ENCODE measurements at places on chromosomes 5 and 9.

- DNase-seq = peak; percentile 86
Observed at GRCh38 chr9:110048403-110048975, 159.5 kb downstream of the C9orf152 start.

GRCh38 chr9:134694368-134694665, 52.7 kb downstream of the COL5A1 start:
- no peak for DNase-seq

DNA sequence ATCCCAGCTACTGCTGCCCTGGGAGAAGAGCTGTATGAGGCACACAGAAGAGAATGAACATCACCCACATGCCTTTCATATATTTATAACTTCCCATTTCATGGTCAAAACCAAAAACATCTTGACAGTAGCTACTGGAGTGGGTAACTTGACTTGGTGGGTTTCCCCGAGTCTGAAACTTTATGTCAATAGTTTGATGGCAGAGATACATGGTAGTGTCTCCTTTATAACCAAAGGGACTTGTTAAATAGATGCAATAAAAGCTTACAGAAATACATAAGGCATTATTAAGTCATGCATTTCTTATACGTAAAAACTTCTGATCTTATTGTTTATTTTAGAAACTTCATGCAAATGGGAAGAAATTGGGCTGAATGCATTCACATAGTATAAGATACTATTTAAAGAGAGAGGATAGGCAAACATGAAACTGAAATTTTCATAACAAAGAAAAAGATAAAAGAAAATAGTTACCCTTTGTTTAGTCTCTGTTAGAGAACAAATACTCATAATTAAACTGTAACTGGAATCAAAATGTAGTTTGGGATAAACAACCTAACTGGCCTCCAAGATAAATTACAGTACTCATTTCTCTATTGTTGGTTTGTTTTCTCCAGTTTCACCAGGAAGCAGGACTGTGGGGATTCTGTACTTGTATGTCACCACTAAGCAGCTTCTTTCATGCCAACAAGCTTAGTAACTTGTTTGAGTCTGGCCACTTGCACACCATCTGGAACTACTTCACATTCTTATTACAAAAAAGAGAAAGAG, 459.3 kb upstream of the MEF2C start:
- no peak for DNase-seq

- no peak for DNase-seq
Observed at GRCh38 chr9:108245331-108245730, 610.5 kb downstream of the ACTL7B start.

DNA sequence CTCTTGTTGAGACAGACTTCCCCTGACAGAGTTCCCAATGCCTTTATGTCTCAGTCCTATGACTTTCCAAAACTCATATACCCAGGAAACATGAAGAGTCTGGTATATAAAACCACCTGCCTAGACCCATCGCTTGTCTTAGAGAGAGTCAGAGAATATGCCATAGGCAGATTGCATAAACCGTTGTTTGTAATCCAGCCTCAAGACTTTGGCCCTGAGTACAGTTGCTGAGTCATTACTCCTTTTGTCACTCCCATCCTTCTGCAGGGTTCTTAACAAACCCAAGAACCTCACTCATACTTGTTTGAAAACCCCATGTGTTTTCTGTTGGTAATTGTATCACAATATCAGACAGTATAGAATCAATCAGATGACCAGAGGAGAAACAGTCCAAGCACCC, 616.3 kb downstream of the SLCO4C1 start:
- DNase-seq = no peak

DNA sequence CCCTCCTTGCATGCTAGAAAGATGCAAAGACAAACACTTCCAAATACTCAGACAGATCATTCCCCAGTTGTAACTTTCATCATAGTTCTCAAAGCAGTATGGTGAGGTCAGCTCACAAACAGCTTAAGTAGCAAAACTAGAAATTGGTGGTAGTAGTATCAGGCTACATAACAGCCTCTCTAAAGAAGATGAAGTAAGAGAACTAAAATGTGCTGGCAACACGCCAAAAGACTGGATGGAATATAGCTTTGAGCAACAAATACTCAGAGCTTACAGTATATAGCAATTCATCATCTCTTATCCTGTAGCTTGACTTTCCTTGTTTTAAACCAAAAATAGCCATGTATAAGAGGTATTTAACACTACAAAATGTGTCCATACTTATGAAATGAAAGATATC, 7.5 kb downstream of the PFDN1 start:
- peak; percentile 86 for DNase-seq

DNA sequence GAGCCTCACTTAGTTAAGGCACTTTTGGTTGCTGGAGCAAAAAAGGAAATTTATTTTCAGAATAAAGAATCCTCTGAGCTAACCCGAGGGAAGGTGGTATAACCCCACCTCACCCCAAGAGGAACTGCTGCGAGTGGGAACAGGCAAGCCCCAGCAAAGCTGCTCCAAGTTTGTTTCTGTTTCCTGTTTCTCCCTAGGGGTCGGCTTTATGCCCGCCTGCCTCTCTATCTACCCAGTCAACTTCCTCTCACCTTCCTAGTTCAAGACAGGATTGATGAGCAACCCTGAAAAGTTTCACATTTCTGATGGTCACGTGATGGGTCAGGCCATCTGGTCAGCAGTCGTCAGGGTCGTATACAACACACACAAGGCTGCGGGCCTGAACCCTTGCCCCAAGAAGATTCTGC, 31.1 kb downstream of the TRIO start:
- DNase-seq = no peak

GRCh38 chr9:37447111-37447510, 18.1 kb downstream of the ZBTB5 start:
- no peak for DNase-seq

DNA sequence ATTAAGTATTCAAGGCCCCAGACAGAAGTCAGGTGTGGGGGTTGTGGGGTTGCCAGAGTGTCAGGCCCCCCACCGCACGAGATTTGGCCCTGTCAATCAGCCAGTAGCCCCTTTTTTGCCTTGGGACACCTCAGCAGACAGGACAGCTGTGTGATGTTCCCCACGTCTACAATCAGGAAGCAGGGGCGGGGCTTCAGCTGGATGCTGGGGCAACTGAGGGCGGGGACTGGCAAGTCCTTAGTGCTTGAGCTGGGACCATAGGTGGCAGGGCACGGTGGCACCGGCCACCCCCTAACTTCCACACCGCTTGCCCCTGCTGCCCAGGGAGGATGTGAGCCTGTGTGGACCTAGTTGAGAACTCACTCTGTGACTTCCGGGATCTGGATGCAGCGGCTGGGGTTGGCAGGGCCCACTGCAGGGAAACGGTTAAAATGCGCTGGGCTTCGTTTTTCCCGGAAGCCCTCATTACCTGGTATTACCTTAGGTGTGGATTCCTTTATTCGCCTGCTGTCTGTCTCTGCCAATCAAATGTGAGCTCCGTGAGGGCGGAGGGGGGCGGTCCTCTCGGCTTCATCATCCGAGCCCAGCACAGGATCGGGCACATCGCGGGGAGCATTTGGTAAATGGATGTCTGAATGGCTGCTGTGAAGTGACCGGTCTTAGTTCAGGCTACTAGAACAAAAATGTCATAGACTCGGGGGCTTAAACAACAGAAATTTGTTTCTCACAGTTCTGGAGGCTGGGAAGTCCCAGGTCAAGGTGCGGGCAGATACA, 7.5 kb upstream of the GTF3C5 start:
- no peak for DNase-seq

DNA sequence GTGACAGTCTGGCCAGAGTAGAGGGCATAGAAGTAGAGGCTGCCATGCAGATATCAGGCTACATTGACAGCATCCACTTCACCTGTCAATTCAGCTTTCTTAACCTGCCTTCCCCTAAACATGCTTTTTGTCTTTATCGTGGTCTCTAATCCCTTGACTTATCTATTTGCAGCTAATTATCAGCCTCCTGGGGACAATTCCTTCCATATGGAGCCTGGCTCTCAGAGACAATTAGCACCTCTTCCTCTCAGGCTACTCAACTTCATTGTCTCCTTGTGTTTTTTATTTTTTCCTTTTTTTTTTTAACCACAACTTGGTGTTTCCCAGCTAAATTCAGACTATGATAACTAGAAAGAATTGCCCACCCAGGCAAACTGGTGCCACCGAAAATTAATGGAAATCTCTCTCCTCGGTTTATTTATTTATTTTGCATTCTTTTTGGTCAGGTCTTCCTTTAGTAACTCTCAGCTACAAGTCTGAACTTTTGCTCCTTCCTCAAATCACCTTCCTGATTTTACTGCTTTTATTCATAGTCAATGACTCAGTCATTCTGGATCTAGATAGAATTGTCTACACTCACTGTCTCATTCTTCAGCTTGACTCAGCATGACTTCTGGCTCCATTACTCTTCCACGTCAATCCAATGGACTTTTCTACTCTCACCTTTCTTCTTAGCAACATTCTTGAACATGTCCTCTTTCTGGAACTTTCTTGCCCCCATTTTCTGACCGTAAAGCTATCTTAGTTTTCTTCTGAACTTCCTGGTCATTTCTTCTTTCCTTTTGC, 63.0 kb upstream of the BASP1 start:
- no peak for DNase-seq

DNA sequence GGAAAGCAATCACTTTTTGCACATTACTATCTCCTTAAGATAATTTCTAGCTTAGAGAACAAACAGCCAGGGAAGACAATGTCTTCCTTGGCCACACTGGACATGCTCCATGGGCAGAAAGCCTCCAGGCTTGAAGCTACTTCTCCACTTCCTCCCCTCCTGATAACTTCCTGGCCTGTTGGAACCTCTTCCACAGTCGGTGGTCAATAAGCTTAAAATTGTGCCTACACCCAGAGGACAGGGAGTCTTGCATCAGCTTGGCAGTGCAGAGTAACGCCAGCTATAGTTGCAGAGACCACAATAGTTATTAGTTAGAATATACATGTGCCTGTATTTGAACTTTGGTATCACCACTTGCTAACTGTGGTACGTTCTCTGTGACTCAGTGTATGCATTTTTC, 58.1 kb upstream of the ABCA1 start:
- no peak for DNase-seq

DNA sequence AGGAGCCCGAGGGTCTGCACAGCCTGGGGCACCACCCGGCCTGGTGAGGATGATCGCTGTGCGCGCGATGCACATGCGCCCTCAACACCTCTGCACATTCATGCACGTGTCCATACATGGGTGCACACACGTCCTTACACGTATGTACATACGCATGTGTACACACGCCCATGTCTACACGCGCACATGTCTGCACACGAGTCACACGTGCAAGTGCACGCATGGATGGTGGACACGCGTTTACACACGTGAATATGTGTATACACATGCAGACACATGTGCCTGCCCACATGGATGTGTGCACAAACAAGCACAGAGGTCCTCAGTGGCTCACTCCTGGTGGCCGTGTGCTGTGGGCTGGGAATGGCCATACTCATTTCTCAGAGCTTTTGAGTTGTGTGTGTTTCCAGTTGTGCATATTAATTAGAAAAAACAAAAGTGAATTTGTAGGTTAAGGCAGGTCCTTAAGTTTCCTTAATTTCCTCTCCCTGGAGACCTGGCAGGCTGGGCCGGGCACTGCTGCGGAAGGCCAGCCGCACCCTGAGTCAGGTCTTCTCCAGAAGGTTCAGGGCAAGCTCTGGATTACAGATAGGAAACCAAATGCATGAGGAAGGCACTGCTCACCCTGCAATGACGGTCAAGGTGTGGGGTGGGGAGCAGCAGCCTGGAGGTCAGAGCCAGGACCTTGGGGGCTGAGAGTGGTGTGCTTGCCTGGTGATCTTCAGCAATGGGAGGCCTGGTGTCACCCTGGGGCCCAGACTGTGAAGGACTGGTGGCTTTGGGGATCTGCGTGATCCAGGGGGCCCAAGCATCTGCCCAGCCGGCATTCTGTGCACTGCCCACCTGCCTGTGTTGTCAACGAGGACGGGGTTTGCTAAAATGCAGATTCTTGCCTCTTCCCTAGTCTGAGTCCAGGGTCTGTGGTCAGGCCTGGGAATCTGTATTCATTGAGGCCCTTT, 1.3 kb upstream of the RNU6ATAC start:
- DNase-seq = no peak

DNA sequence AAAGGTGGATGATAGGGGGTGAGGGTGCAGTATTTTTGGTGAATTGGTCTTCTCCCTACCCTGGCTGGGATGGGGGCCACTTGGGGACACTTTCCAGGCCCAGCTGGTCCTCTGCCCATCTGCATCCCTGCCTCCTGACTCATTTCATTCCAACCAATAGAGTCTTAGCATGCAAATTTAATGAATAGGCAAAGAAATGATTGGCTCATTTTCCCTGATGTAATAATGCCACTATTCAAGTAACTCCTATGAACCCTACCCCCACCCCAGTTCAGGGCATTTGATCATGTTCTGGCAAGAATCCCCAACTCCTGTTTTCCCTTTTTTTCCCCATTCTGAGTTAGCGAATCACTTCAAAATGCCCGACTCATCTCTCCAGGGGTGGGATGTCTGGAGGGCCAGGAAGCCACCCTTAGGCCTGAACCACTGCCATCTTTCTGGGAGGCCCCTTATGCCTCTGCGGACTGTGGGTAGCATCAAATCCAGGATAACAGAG, 56.7 kb downstream of the PCDH1 start:
- no peak for DNase-seq

GRCh38 chr5:31412324-31412723, 119.6 kb downstream of the DROSHA start:
- DNase-seq = no peak

DNA sequence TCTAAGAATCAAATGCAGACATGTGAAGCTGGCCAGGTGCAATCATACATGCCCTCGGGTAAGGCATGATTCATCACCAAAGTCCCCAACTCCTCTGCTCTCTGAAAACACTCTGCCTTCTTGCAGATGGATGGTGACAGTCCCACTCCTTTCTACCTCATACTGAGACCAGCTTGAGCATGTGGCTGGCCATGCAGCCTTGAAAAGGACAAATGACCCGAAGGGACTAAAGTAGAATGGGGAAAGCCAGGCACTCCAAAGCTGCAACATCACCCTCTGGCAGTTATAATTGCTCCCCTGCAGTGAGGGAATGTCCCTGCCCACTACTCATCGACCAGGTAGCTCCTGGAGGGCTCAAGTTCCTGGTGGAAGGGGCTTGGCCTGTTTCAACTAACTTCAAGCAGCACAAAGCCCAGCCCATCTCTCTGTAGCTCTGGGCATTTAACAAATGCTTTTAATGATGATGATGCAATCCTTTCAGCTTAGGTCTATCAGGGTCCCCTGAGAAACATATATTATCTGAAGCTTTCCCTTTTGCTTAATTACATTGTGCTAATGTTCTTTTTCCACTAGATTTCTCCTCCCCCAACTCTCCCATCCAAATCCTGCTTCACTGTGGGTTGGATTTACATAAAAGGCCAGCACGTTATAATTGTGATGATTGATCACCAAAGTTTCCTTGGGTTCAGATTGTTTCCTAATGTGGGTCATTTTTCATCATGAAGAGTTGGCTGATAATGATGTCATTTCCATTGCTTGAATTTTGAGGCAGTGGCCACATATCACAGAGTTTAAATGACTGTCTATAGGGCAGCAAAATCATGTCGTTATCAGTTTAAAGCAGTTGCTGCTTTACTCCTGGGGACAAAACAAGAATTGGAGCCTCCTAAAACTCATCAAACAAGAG, 436.5 kb upstream of the SLC30A5 start:
- no peak for DNase-seq

GRCh38 chr9:128180001-128180400, 11.4 kb downstream of the CIZ1 start:
- no peak for DNase-seq

- DNase-seq = no peak
Observed at GRCh38 chr5:132420706-132421272, 51.3 kb downstream of the SLC22A5 start.

All from heart right ventricle (tissue), 16 donors.